Panc1 (cell line): ENCODE measurements at places on chromosomes 5 and 9.

DNA sequence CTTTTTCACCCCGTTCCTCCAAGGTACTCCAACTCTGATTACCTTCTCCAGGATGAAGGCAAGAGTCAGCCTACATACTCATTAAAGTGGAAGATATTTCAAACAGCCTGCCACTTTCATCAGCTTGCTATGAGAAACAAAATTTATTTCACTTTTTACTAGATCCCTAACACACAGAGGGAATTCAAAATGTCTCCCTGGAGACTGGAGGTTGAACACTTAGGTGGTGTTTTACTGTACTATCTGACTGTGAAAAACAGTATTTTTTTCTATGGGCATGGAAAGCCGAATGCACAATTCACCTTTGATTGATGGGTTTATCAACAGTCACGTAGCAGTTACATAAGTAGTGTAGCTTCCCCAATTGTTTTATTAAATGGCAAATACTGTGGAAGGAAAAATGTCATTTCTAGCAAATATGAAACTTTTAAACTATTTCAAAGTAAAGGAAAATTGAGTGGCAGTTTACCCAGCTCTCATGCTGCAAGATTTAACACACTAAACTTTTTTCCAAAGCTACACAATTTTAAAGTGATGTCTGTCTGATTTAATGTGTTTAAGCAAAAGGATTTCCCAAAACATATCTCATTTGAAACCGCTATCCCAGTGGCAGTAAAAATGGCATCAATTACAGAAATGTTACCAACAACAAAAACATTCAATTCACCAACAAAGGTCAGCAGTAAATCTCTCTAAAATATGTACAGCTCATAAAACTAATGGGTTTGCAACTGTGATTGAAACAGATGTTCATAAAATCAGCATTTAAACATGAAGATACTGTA, 125.0 kb upstream of the TLE4 start:
- no peak for DNase-seq

- DNase-seq = no peak
Observed at GRCh38 chr9:124190761-124191160, 67.0 kb upstream of the NEK6 start.

GRCh38 chr9:123769719-123770118, 160.2 kb downstream of the DENND1A start:
- no peak for DNase-seq

GRCh38 chr5:119009131-119009530, 20.8 kb upstream of the DTWD2 start:
- DNase-seq = no peak

GRCh38 chr5:123721675-123722276, 209.8 kb downstream of the CSNK1G3 start:
- DNase-seq = no peak

- DNase-seq = no peak
Observed at GRCh38 chr5:50763351-50763750, 96.9 kb downstream of the PARP8 start.

DNA sequence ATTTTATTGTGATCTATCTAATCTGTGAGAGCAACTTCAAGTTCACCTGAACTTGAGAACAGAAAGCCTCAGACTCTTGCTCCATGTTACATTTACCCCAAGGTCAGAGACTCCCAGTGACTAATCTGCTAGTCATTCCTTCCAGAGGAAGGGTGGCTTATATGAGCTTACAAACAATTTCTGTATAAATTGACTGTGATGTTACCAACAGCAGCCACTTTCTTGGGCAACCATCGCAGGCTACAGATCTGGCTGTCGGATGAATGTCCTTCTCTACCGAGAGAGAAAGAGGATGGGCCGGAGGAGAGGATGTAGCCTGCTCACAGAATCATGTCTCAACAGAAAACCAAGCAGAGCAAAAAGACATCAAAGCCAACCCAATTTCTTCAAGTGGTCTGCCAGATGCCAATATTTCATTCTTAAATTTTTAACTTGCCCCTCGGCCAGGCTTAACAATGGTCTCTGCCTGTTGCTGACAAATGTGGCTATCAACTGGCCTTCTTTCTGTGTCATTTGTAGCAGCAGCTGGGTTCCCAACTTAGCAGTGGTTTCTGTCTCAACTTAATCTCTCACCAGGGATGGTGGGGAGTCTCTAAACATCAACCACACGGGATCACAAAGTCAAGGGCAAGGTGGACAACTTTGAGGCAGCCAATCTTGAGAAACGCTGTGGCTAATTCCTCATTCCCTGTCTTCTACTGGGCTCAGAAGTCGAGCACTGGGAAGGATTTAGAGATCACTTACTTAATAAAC, 81.3 kb downstream of the RAPGEF1 start:
- DNase-seq = peak; percentile 84

- no peak for DNase-seq
Observed at GRCh38 chr5:36656556-36656955, 50.1 kb downstream of the SLC1A3 start.

GRCh38 chr5:1515921-1516571, 7.7 kb downstream of the LPCAT1 start:
- DNase-seq = peak; percentile 99

DNA sequence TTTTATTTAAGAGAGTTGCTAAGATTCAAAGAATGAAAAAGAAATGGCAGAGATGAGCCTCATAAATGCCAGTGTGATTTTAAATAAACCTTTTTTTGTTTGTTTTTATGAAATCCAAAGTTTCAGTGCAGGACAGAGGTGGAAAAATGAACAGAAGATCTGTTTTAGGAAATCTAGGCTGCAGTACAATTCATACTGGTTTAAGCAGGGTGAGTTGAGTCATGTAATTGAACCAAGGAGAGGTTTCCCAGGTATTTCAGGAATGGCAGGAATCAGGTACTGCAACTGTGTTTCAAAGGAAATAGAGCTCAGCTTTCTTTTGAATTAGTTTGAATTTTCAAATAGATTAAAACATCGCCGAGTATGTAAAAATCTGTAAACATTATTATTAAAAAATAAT, 3.0 kb upstream of the ANKRD31 start:
- no peak for DNase-seq
